Type B pancreatic cell (in vitro differentiated cells): ENCODE measurements at places on chromosomes 1 and 21. TPM values are rescaled to one million over a fixed set of nuclear protein-coding genes. Genes with fewer than 3 reads are reported as not detected.

LCE3E gene
- not detected in 2 replicates for total RNA-seq

DNA sequence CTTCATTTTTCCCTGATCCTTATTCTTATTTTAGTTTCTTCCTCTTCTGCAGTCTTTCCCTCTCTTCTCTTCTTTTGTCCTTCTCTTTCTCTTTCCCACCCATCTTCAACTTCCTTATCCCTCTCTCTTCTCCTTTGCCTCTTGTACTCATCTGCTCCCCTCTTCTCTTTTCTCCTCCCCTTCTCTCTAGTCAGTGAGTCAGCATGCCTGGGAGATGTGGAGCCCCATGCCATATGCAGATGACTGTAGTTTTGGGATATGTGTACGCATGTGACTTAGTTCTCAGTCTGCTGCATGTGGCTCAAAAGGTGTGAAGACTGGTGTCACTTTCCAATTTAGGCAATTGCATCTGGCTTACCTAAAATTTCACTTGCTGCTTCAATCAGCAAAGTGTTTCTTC lies 10.4 kb downstream of the DNAJC6 start:
- H3K27ac ChIP-seq: no peak overlapping the region
- H3K27me3 ChIP-seq: peaks cover 4% of the 10 kb centered on the region
- DNase-seq: no peak

DNA sequence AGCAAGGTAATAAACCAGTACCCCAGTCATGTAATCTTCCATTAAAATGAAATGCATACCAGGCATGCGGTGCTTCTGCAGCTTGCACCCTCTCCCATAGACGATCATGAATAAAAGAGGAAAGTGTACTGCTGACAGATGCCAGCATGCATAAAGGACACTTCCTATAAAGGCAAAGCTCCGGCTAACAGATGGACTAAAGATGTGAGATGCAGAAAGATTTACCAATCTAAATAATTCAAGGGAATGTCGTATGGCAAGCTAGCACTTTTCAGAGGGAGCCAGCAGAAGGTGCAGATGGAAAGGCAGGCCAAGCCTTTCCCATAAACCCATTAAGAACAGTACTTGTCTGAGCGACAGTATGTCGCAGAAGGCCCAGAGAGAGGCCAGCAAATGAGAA lies 542.0 kb downstream of the NUF2 start:
- H3K4me1 ChIP-seq: no peaks in the 10 kb centered on the region
- H3K4me3 ChIP-seq: no peak overlapping the region
- H3K36me3 ChIP-seq: no peaks in the 10 kb centered on the region
- no peaks in the 10 kb centered on the region for H3K27me3 ChIP-seq

DNA sequence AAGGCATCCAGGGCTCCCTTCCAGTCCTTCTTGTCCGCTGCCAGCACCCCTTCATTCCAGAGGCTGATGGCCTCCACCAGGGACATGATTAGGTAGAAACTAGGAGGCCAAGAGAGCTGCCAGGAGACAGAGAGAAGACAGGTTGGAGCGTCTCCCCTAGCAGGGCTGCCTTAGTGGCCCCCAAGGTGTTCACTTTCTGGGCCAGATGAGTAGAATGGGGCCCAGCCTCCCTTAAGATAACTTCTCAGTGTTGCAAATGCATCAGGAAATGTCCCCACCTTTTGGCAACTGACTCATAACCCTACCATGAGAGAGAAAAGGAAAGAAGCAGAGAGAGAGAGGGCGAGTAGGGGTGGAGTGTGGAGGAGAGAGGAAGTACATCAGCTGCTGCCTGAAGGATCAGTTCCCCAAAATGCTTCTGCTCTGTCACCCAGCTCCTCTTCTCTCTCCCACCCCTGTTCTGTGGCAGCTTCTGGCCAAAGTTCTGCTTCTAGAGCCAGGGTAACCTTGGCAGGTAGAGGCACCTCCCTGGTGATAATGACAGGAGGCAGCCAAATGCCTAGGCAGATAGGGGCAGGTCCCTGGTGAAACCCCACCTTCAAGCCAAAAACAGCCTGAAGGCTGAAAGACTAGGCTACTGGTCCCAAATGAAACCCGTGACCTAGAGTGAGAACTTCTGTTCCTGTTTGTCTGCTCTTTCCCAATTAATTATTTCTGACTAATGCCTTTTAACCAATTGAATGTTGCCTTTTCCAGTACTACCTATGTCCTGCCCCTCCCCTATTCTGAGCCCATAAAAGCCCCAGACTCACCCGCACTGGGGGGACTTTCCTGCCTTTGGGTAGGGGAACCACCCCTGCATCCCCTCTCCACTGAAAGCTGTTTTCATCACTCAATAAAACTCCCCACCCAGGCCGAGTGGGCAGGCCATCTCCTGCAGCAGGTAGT lies at the start of gene NCF2:
Gene NCF2, minus strand, starts transcription at position 216 of the 948 bp plus-strand sequence. Its CDS starts 130 bp downstream, at position 86.
- H3K27ac ChIP-seq: peak within 1 kb of the TSS; percentile 54
- peak within 1 kb of the TSS; percentile 3 for H3K4me3 ChIP-seq
- DNase-seq: no peak
- peaks cover 13% of the 10 kb centered on the region for H3K4me1 ChIP-seq
- H3K36me3 ChIP-seq: no peaks in the 10 kb centered on the region

DNA sequence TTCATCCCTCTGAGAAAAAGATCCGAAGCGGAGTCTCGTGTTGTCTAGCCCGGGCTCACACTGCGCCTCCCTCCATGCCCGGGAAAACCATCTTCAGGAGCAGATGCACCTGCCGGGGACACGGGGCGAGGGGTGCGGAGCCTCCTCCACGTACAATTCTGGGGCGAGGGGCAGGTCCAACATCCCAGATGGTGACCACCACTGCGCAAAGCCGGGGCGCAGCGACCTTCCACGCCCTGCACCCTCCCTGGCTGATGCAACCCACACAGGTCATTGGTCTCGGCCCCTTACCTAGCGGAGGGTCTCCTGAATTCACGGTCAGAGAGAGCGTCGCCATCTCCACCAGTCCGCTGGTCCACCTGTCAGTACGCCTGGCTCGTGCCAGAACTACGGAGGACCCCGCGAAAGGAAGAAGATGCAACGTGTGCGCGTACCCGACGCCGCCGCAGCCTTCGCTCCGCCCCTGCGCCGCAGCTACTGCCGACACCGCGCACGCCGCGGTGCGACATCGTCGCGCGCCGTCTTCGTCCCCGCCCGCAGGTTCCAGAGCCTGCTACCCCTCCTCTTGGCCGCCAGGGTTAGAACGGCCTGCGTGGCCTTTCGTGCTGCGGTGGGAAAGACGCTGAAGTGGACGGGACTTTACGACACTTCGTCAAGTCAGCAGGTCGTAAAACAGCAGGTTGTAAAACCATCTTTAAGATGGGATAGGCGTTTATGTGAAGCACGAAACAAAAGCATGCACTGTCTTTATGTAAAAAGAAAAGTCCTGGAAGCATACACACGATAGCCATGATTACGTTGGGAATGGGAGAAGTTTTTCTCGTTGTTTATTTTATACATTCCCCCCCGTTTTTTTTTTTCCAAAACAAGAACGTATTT lies at the start of gene EPRS1:
Gene EPRS1, minus strand, starts transcription at position 454 of the 879 bp plus-strand sequence. Its CDS starts 117 bp downstream, at position 337.
- H3K4me1 ChIP-seq: peaks cover 14% of the 10 kb centered on the region
- H3K4me3 ChIP-seq: peak within 1 kb of the TSS; percentile 94
- DNase-seq: peak; percentile 94
- H3K27me3 ChIP-seq: no peaks in the 10 kb centered on the region
- H3K36me3 ChIP-seq: peaks cover 5% of the 10 kb centered on the region

TMEM240 gene
- total RNA-seq: 3.1 and 10.3 TPM in 2 replicates

DNA sequence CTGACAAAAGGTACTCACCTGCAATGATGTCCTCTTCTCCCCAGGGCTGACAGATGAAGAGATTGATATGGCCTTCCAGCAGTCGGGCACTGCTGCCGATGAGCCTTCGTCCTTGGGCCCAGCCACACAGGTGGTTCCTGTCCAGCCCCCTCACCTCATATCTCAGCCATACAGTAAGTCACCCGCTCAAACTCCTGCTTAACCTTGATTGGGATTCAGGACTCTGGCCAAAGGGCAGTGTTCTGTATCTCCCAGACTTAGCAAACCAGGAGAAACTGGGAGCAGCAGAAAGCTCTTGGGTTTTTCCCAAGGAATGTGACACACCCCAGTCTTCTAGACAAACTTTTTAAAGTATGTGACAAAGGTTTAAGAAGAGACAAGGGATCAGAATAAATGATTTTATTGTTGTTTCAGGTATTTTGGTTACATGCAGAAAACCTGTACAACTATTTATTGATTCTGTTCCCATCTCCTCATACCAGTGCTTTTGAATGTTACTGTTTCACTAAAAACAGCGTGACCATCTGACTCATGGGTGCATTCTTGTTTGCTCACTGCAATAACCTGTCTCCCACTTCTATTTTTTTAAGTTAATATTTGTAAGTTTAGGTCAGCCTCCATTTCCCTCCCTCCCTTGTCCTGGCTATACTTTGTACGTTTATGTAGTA lies 124.6 kb downstream of the PEX14 start:
- no peak for DNase-seq
- H3K36me3 ChIP-seq: peaks cover 7% of the 10 kb centered on the region
- peak overlapping the region; percentile 84 for H3K27ac ChIP-seq
- H3K27me3 ChIP-seq: peaks cover 3% of the 10 kb centered on the region
- H3K4me3 ChIP-seq: peak overlapping the region; percentile 2

GRCh38 chr1:59434336-59434735 lies 137.4 kb downstream of the FGGY start:
- peaks cover 4% of the 10 kb centered on the region for H3K36me3 ChIP-seq
- H3K4me3 ChIP-seq: no peak overlapping the region
- DNase-seq: no peak
- peaks cover 38% of the 10 kb centered on the region for H3K4me1 ChIP-seq
- H3K27ac ChIP-seq: no peak overlapping the region

DNA sequence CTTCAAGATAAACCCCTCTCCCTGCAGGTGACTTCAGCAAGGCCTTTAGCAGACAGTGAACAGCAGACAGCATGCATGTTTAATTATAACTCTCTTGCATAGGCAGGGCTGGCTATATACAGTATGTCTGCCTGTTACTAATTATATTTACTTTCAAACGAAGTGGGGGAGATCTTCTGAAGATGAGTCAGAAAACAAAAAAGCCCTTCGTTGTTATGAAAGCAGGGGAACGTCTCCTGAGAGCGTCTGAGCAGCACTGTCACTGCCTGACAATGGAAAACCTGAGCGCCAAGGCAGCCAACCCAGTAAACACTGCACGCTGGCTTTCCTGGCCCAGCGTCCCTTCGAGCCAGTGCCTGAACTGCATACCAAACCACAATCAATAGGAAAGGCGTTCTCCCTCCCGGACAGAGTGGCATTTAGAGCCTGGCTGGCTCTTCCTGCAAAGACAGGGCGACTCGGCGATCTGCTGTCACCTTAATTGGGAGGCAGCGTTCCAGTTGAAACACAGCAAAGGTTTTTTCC lies 54.1 kb downstream of the TOMM20 start:
- peaks cover 29% of the 10 kb centered on the region for H3K4me1 ChIP-seq
- peak overlapping the region; percentile 81 for H3K27ac ChIP-seq
- no peaks in the 10 kb centered on the region for H3K36me3 ChIP-seq
- H3K4me3 ChIP-seq: no peak overlapping the region
- H3K27me3 ChIP-seq: no peaks in the 10 kb centered on the region

TMEM200B gene
- total RNA-seq: 4.5 and 8.3 TPM in 2 replicates

DNA sequence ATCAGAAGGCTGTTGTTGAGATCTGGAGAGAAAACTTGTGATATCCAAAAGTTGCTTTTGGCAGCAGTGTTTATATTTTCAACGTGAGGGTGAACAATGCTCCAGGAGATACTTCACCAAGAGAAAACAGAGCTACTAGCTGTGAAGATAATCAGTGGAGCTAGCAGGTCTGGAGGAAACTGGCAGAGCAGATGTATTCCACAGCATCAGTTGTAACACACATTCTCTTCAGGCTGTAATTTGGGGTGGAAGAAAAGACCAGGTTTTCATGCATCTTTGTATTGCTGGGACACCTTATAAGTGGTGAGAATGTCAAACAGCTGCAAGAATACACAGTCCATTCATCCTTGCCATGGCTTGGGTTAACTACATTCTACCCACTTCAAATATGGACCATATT lies 22.0 kb downstream of the AHCYL1 start:
- no peak for DNase-seq
- H3K36me3 ChIP-seq: peaks cover 8% of the 10 kb centered on the region
- H3K27me3 ChIP-seq: no peaks in the 10 kb centered on the region
- H3K4me3 ChIP-seq: no peak overlapping the region

DENND2D gene
- total RNA-seq: 6.3 and 12.7 TPM in 2 replicates

GRCh38 chr1:173661763-173662162 lies 7.9 kb downstream of the ANKRD45 start:
- H3K4me1 ChIP-seq: no peaks in the 10 kb centered on the region
- no peak overlapping the region for H3K4me3 ChIP-seq
- no peaks in the 10 kb centered on the region for H3K27me3 ChIP-seq

DNA sequence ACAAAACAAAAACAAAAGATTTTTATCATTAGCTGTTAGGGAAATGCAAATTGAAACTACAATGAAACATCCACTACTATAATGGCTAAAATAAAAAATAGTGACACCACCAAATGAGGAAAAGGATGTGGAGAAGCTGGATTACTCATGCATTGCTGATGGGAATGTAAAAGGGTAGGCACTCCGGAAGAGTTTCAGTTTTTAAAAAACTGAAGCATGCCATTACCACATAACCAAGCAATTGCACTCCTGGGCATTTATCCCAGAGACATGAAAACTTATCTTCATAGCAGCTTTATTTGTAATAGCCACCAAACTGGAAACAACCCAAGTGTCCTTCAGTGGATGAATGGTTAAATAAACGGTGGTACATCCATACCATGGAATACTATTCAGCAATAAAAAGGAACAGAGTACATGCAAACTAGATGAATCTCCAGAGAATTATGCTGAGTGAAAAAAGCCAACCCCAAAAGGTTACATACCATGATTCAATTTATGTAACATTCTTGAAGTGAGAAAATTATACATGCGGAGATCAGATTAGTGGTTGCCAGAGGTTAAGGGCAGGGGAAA lies 14.5 kb upstream of the CFAP298 start:
- no peak for DNase-seq
- peaks cover 3% of the 10 kb centered on the region for H3K36me3 ChIP-seq
- no peak overlapping the region for H3K4me3 ChIP-seq

LCE1E gene
- not detected in 2 replicates for total RNA-seq

DNA sequence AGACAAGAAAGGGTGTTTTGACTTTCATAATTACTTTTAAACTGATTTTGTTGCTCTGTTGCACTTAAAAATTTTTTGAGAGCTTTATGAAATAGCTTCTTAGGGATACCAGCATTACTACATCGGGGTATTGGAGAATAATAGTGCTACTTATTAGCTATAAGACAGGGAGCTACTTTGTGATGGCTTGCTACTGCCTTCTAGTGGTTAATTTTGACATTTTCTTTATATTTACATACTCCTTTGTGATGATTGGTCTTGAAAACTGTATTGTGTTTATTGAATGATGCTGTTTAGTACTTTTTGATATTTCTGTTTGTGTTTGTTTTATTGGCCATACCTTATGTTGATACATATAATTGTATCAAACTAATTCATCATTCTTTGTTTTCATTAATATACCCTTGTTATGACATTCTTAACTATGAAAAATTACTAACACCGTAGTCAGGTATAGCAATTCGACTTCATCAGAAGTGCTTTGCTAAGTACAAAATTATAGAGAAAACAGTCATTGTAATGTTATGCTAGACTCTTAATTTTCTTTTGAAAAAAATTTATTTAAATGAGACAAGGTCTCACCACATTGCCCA lies 85.5 kb downstream of the CLIC4 start:
- no peak for DNase-seq
- peaks cover 44% of the 10 kb centered on the region for H3K4me1 ChIP-seq
- no peak overlapping the region for H3K27ac ChIP-seq
- H3K4me3 ChIP-seq: no peak overlapping the region

GRCh38 chr1:227544067-227545050 lies 19.0 kb upstream of the ZNF678 start:
- peaks cover 4% of the 10 kb centered on the region for H3K4me1 ChIP-seq
- H3K27me3 ChIP-seq: no peaks in the 10 kb centered on the region
- H3K36me3 ChIP-seq: no peaks in the 10 kb centered on the region
- no peak overlapping the region for H3K27ac ChIP-seq
- no peak overlapping the region for H3K4me3 ChIP-seq
- no peak for DNase-seq
